ENCODE measurements at places on chromosomes 6 and 20.

DNA sequence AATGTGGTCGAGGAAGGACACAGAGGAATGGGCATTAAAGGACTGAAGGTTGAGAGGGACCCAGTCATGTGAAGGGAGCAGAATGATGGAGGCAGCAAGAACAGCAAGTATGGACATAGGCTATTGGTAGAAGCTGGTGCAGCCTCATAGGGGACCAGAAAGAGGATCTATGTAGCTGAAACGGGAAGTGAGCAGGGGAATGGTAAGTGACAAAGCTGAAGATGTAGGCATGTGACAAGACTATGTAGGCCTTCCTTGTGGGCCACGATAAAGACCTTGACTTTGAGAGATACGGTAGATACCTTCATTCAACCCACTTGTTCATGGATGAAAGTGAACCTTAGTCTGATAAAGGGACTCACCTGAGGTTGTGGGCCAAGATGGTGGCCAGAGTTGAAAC is 3.5 kb downstream of the CTNNBL1 start:
- no peak for DNase-seq

GRCh38 chr20:3209257-3209945 is at the start of gene ITPA:
TSS of gene ITPA (plus strand) at chr20:3209498. CDS start at chr20:3209552, 54 bp downstream.
- peak; percentile 34 for DNase-seq

DNA sequence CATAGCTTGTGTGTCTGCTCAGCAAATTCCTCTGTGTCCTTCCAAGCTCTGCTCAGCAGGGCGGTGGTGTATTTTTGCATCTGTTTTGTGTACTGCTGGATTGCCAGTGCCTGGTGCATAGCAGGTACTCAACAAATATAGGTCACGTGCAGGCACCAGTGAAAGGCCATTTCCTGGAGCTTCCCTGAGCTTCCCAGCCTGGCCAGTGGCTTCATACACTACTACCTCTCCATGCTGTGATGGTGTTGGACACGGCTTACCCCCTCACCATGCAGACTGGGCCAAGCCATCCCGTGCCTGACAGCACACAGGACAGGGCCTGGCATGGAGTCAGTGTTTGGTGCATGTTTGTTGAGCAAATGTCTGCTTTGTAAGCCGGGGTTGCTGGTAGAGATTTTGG is 7.7 kb upstream of the PHACTR3 start:
- no peak for DNase-seq

- no peak for DNase-seq
These were observed 50.3 kb downstream of the MYB start for GRCh38 chr6:135231469-135231844.

GRCh38 chr6:170438402-170438753 is 114.7 kb downstream of the PSMB1 start:
- DNase-seq, result no peak

- DNase-seq, result no peak
These were observed 334.1 kb downstream of the TAF4 start for GRCh38 chr20:61731363-61732181.

DNA sequence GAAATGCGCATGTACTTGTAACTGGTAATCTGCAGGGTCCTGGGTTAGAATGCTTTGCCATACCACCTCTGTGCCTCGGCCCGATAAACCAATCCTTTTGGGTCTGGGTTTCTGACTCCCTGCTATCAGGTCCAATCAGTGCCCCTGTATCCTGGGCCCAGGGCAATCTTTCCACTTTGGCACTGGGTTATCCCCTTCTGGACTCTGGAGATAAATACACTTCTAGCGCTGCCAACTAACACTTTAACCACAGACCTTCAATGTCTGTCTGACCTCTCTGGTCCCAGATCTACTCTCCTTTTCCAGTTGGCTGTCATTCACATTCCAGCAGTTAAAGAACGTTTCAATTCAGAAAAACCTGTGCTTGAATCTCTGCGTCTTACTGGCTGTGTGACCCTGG is 55.3 kb downstream of the DNAAF9 start:
- DNase-seq, result no peak

- no peak for DNase-seq
These were observed 77.6 kb upstream of the STXBP5 start for GRCh38 chr6:147126618-147127022.

DNA sequence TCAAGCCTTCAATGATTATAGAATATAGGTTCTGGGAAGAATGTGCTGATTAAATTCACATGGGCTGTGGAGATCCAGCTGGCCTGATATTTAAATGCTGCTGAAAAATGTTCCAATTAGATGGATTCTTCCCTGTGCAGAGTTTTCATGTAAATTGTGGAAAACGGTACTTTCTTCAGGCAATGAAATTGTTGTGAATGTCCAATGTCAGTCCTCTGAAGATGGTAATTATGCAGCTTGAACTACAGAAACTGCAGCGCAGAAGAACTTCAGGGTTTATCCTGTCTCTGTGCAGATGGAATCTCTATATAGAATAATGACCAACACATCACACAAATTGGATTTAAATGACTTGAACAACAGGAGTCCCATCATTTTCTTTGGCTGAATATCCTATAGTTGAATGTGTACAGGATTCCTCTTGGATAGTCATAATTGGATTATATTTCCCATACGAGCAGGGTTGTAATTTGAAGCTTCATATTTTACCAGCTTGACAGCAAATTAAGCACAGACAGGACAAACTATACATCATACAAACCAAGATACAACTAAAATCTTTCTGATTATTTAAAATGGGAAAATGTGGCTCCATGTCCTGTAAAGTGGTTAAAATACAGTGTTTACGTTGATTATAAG is 82.3 kb downstream of the CAP2 start:
- DNase-seq, result no peak

- no peak for DNase-seq
These were observed 114.0 kb downstream of the PDSS2 start for GRCh38 chr6:107345393-107345792.

DNA sequence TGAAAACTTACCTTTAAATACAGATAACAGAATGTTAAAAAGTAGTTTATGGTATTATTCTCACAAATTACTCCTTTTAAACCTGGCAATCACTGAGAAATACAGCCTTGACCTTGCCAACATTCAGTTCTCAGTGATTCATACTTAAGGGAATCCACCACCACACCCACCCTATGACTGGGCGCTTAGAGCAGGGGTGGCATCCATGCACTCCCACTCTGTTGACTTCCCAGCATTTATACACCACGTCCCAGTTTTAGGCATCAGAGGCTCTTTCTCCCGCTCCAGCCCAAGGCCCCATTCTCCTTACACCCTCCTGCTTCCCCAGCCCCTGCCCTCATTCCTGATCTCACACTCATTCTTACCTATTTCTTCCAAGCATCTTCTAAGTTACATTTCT is 16.3 kb downstream of the TRAF3IP2 start:
- DNase-seq, result no peak

DNA sequence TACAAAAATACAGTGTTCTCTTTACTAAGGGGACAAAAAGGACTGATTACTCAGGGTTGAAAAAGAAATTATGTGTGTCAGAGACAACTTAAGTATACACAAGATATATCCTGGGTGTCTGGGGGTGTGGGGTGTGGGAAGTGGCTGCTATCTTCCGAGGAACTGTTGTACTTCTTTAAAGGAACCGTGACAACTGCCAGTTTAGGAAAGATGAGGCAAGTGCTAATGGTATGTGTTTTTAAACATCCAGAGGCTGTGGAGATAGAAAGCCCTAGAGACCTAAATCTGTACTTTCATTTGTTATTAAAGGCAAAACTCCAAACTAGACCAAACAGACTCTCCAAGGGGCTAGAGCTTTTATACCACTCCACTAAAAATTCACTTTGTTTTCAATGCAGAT is 95.6 kb downstream of the SNAP25 start:
- no peak for DNase-seq

GRCh38 chr20:32986331-32986966 is 17.8 kb downstream of the SUN5 start:
- no peak for DNase-seq

GRCh38 chr6:17881085-17881858 is 106.2 kb downstream of the KIF13A start:
- no peak for DNase-seq

DNA sequence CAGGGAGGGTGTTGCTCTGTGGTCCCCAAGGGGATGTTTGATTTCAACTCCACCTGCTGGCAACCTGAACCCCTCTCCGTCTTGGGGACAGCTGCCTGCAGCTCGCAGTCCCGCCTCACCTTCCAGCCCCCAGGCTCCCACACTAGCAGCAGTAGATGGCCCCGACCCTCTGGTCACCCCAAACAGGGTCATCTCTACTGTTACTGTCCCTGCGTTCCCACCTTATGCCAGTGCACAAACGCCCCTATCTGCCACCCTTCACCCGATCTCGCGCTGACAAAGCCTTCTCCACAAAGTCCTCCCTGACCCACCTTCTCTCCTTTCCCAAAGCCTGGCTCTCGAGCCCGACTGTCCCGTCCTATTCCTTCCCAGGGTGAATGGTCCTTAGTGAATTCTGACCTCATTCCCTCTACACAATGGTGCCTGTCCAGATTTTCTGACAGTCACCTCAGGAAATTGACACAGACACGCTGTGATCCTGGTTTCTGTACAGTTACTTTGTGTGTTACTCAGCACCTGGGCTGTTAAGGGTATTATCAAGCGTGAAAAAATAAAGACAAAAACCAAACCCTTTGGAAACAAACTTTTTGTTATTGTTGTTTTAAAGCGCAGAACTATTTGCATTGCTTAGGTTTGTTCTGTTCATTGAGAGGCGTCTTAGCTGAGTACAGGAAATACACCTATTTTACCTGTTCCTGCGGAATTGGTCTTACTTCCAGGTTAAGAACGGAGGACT is 728 bp downstream of the FUT9 start:
- no peak for DNase-seq

DNA sequence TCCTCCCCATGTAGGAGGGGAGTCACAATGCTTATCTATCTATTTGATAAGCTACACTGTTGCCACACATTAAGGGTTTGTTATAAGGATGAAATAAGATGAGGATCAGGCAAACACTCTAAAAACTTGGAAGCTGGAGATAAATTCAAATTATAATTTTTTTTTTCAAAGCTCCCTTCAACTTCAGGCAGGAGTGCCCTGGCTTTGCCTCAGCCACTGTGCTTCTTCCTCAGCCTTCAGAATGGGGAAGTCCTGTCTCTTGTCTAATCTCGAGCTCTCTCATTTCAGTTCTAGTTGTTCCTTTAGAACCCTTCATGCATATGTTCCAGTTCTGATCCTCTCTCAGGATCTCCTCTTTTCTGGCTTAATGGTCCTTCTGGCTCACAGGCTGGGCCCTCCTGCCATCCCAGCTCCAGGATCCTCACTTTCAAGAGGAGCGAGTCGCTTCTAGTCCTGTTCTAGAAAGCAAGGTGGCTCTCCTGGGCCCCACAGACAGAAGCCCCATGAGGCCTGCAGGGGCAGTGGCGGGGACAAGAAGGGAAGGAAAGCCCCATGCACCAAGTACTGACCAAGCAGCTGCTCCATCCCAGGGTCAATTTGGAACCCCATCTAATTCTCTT is 164.3 kb downstream of the VEGFA start:
- DNase-seq, result no peak

DNA sequence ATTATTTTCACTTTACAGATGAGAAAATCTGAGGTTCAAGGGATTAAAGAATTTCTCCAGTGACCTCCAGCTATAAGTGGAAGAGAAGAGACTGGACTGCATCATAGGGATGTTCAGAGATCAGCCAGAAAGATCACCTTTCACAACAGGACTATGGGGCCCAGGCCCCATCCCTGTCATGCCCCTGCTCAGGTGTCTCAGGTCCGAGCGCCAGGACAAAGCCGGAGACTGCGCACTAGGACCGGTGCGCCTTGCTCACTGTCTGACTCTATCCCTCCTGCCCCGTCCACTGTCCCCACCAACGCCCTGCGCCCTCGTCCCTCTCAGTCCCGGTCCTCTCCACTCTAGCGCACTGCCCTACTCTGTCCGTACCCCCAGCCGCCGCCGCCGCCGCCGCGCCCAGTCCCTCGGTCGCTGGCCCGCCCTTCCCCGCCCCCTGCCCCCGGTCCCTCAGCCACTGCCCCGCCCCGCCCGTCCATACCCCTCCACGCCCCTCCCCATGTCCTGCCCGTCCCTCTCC is 521 bp upstream of the RAD21L1 start:
- no peak for DNase-seq

GRCh38 chr6:104638841-104639290 is 220.9 kb downstream of the HACE1 start:
- no peak for DNase-seq

DNA sequence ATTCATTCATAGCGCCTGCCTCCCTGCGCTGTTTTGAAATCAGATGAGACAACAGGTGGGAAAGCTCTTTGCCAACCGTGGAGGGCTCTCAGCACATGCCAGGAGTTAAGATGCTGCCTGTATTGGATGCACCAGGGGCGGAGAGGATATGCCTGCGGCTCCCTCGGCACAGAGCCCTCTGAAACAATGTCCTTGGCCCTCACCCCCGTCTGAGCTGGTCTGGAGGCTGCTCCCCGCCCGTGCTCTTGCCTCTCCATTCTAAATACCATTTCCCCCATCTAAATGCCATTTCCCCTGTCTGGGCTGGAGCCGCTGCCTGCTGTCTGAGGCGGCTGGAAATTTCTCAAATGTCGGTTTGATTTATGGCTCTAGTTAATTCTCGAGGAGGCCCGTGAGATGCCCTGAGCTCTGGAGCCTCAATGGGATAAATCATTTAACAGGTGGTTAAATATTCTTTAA is 50.8 kb upstream of the MLN start:
- DNase-seq, result no peak

DNA sequence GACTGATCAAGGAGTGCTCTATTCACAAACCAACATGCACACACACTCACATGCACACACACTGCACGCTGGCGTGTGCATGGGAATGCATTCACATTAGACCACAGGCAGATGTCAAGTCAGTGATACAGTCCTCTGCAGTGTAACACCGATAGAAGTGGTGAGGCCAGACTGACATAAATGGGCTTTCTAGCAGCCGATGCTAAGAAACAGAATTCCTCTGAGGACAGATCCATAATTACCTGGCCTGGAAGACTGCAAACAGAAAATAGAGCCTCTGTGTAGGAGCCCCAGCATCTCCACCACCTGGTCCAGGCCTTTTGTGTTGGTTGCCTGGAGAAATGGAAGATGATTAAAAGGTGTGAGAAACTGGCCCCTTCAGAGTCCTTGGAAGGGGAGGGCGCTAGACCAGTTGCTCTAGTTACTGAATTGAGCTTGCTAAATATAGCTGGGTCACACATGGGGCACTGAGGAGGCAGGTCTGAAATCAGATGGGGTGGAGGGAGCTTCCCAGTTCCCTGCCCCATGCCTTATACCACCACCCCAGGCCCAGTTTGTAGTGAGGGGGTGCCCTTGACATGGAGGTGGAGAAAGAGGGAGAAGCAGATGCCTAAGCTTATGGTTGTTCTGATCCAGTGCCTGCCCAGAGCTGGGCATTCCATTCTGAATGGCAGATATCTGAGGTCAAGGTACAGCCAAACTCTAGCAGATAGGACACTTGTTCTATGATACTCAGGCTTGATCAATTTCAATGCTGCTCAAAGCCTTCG is 233.8 kb downstream of the LRFN2 start:
- DNase-seq, result no peak

Data from T-helper 17 cell (primary cell).